Stimulated activated CD4-positive, alpha-beta T cell treated with anti-CD3 and anti-CD28 coated beads, TNF-alpha, amount 100 ng/mL, for 48 hours (primary cell): ENCODE measurements at places on chromosomes 5 and 9.

DNA sequence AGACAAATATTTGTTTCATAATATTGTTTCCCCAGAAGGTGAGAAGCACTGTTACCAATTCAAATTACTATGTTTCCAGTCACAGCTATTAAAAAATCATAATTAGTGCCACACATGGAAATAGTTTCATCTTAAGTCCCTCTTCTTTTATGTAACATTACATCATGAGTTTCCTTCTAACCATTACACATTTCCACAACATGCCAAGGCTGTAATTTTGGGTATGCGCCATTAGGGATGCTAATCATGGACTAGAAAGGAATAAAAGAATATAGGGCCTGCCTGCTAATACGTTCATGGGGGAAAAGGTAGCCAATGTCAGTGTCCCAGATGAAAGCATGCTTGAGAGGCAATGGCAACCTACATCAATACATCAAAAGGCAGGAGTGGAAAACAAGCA, 142.5 kb upstream of the LPAR1 start:
- no peak for DNase-seq

GRCh38 chr5:167049043-167049663, 1242.3 kb upstream of the WWC1 start:
- DNase-seq, result no peak

DNA sequence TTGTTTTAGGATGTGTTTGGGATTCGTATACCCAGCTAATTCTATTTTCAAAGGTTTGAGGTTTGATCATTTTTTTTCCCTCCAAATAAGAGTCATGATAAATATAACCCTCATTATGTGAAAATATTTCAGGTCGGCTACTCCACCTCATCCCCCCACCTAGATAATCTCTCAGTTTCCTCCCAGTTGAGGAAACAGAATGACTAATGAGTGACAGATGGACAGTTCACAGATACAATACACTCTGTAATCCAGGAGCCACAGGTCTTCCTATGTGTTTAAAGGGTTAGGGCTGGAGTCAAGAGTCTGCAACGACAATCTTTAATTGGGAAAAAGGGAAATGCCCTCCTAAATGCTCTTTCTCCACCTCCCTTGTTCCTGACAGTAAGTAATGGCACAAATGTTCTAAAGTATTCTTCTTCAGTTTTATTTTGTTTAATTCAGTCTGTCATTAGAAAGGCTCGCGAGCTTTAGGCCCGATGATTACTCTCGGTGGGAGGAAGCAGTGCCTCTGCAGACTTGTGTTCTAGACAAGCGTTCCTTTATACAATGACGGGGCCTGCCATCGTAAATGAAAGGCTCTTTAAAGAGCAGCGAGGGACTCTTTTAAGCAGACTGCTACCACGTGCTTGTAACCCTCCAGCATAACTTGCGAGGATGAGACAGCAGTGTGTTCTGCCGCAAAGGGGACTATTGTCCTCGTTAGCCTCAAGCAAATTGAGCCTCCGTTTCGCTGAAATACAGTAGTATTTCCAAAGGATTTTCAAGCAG, 69.0 kb downstream of the MEF2C start:
- no peak for DNase-seq

- no peak for DNase-seq
Measured at GRCh38 chr5:58074222-58074621, 385.7 kb downstream of the PLK2 start.

DNA sequence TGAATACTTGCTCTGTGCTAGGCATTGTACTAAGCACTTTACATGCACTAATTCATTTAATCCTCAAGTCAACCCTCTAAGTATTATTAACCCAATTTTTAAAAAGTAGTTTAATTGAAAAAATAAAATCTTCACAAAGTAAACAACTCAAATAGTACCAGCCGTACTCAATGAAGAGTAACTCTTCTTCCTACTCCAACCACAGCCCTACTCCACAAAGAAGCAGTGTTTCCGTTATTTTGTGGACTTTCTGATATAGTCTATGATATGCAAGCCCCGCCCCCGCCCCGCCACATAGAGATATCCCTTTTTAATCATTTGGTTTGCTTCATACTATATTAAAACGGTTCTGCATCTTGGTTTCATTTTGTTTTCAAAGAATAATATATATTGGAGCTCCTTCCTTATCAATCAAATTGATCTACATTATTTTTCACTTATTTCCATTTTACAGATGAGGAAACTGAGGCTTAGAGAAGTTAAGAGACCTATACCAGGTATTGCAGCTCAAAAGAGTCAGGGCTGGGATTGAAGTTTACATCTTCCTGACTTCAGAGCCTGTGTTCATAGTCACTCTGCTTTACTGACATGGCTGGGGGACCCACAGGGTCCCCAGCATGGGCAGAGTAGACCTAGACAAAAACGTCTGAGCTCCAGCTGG, 78.6 kb downstream of the PCDH1 start:
- DNase-seq, result no peak

DNA sequence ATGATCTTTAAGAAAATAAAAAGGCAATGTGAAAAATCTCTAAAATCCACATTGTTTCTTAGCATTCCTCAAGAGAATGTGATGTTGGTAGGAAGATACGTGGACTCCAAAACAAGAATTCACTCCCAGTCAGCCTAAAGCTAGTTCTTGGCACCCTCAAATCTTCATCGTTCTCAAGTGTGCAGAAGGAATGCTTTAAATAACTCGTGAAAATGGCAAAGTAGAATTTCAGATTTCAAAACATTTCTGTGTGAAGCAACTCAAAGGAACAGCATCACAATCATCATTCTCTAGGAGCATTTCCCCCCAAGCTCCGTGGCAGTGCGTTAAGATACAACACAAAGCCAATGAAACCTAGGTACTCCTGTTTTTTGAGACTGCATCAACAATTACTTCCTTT, 185.1 kb upstream of the DMAC1 start:
- DNase-seq, result no peak

GRCh38 chr5:40683305-40683704, 3.6 kb downstream of the PTGER4 start:
- DNase-seq, result no peak

DNA sequence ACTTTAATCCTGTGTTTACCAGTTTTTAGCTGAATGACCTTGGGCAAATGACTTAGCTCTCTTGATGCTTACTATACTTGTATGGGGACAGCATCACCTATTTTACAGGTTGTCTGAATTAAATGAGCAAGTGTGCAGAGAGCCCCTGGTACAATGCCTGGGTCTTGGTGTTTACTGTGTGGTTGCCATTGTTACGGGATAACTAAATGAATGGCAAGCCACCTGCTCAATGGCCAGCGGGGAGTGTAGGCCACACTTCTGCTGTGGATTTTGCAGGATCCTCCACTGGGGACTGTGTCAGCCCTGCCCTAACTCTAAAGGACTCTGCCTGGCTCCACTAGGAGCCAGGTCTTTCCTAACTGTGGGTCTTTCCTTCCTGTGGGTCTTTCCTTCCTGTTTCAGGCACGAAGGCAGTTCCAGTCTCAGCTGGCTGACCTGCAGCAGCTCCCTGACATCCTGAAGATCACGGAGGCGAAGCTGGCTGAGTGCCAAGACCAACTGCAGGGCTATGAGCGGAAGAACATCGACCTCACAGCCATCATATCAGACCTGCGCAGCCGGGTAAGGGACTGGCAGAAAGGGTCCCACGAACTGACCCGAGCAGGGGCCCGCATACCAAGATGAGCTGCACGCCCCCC, 10.3 kb upstream of the GLE1 start:
- no peak for DNase-seq

DNA sequence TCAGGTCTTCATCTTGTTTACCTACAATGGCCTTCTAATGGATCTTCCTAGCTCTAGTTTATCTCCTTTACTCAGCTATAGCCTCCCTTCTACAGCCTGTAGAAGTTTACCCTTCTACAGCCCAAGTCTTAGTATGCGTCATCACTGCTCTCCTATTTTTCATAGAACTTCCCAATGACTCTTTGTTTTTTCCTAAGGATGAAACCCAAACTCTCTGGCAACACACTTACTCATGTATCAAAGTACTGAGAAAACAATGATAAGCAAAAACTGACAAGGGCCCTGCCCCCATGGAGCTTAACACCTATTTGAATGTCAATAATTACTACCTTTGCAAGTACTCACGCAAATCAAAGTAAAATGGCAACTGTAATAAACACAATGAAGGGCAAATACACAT, 33.7 kb downstream of the LEAP2 start:
- no peak for DNase-seq

DNA sequence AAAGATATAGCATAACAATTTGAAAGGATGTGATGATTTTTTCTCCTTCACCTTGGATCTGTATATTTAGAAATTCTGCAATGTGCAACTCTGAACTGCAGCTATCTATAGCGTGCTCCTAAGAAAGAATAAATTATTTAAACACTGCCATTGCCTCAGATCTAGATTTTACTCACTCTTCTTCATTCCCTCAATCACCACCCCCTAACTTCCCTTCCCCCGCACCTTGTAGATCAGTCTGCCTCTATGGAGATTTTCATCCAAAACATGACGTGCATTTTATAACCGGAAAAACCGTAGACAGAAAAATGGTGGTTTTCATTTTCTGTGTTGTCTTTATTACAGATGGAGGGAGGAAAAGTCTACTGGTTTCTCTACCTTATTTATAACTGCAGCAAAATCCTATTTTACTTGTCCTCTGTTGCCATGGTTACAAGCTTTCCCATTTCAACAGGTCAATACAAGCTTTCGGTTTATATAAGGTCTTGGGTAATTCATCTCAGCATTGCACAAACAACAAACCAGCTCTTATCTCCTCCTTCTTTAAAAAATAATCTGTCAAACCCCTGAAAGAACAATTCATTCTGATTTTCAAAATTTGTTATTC, 480.0 kb downstream of the TAF11L14 start:
- DNase-seq, result no peak

- no peak for DNase-seq
Measured at GRCh38 chr5:102591650-102592049, 92.8 kb upstream of the SLCO6A1 start.

- DNase-seq, result no peak
Measured at GRCh38 chr5:86330736-86331135, 287.0 kb upstream of the COX7C start.

GRCh38 chr9:127873223-127873691, 4.2 kb downstream of the AK1 start:
- DNase-seq, result no peak

DNA sequence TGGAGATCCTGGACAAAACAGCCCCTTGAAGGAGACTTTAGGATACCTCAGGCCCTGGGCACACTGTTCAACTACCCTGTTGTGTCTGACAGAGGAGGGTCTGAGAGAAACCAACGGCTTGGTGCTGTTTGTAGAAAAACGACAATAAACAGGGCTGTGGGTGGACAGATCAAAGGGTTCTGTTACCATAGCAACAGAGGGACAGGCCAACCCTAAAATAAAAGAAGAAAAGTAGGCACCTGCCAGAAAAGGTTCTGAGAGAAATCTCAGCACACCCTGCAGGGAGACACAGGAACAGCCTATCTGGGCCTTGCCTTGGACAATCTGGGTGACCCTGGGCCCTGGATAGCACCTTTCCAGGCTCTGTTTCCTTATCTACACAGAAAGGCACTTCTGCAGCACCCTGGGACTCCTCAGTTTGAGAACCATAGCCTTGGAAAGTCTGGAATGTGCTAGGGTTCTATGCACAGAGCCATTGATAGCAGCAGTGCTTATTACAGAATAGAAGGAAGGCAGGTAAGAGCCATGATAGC, 104.8 kb upstream of the TBC1D2 start:
- no peak for DNase-seq

DNA sequence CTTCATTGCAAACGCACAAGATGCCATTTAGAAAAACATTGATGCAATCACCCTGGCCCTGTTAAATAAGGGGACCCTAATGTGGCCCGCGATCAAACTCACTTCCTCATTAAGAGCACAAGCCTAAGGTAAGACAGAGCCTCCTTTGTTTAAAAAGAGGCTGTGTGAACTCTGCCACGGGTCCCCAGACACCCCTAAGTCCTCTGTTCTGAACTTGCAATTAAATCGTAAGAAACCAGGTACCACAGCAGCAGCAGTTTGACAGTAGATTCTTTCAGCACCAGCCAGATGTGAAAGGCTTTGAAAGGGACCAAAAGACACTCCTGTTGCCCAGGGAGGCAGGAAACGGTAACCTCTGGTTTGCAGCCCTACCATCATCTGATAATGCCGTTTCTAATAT, 346.3 kb downstream of the TMEM167A start:
- no peak for DNase-seq

GRCh38 chr9:109269839-109270238, 51.0 kb downstream of the EPB41L4B start:
- DNase-seq, result no peak

DNA sequence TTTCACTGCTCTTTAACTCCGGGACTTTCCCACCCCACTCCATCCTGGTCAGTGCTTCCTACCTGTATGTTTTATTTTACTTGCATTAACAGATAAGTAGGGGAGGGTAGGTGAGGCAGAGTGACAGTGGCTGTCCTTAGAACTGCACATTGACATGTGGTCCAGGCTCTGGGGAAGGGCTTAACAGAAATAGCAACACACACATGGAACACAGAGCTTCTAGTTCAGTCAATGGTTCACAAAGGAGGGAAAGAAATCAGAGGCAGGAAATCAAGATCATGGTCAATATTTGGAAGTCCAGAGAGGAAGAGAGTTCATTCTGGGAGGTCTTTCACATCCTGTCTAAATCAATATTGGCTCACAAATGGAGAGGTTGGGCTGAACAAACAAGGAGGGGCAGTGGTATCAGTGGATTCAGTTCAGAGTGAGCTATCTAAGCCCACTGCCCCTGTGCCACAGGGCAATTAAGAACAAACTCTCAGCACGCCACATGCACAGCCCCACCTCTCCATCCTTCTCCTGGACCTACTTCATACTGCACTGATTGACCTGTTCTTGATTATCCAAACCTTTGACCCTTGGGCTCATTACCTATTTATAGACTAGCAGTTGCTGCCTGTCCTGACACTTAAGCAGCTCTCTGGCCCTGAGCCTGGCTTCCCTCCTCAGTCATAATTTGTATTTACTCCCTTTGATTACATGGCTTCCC, 6.2 kb upstream of the VPS13A start:
- no peak for DNase-seq

DNA sequence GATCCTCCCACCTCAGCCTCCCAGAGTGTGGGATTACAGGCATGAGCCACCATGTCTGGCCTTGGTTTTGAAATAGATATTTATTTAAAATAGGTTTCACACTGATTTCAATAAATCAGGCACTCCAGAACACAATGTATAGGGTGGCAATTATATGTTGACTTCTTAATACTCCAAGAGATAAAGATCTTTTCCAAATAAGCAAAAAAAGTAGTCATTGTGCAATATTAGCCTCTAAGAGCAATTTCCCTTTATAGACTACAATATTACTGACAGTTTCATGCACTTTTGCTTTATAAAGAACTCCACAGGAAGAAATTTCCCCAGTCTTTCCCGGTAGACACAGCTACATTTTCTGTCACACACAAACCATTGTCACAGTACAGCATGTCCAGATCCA, 23.4 kb upstream of the RUFY1 start:
- DNase-seq, result no peak

DNA sequence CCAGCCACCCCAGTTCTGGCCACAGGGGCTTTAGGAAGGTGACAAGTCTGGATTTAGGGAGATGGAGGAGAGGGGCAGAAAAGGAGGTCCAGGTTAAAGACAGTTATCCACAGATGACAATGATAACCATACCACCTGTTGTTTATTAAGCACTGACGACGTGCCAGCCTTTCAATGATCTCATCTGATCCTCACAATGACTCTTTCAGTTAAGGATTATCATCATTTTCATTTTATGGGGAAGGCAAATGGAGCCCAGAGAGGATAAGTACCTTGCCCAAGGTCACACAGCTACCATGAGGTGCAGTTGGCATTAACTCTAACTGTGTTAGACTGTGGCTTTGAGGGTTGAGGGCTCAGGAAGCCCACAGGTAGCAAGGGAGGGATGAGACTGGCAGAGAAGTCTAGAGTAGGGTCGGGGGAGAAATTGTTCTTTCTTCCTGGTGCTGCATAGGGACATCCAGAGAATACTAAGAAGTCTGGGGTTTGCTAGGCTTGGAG, 21.5 kb upstream of the JADE2 start:
- DNase-seq, result no peak
